ENCODE measurements at places on chromosomes 12 and 14.

GRCh38 chr14:87094913-87095312, 898.1 kb downstream of the GALC start:
- DNase-seq: no peak

DNA sequence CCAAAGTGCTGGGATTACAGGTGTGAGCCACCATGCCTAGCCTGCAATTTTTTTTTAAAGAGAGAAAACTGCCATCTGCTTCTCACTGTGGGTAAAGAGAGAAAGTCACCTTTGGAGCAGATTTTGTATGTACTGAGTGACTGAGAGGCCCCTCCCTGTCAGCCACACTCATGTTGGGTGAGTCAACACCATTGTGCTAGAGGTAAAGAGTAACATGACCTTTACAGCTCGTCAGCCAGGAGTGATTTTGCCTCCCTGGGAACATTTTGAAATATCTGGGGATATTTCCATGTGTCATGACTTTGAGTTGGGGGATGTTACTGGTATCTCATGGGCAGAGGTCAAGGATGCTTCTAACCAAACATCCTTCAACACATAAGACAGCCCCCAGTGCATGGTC, 115.2 kb downstream of the KSR2 start:
- no peak for DNase-seq

DNA sequence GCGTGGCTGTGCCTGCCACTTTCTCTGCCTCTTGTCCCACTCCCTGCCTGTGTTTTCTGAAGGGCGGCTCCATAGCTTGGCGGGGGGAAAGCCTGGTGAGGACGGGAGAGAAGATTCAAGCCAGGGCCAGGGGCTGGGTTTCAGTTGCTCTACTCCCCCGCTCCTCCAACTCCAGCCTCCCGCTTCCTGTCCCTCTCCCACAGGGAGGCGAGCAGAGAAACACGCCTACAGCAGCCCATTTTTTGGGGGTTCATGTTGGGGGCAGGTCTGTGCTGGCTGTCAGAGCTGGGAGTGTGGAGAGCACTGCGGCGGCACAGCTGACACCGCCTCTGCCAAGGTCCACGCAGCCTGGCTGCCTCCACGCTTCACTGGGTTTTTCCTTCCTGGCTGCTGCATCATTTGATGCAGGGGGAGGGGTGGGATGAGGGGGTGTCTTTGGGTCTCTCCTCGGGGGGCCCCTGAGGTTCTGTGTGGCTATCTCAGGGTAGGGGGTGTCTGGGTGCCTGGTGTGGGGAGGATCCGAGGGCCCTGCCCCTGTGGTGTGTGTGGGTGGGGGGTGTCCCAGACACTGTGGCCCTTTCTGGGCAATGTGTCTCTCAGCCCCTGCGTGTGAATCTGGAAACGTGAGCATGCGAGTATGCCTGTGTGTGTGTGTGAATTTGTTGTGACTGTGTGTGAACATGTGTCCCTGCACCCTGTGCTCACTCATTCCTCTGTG, 10.7 kb upstream of the KRT80 start:
- DNase-seq: no peak

DNA sequence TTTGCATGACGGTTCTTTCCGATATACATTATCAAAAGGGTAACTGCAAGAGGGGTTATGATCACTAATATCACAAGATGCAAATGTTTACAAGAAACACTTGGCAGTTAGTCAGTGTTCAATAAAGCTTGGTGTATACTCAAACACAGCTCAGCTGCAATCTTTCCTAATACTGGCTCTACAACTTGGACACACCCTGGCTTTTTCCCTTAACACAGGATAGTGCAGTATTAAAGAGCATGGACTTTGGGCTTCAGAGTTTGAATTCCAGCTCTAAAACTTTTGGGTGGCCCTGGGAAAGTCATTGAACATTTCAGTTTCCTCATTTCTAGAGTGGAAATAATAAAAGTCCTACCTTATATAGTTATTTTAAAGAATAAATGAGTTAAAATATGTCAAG, 107.0 kb downstream of the HECTD4 start:
- no peak for DNase-seq

GRCh38 chr12:16174282-16174681, 103.2 kb downstream of the SLC15A5 start:
- no peak for DNase-seq

DNA sequence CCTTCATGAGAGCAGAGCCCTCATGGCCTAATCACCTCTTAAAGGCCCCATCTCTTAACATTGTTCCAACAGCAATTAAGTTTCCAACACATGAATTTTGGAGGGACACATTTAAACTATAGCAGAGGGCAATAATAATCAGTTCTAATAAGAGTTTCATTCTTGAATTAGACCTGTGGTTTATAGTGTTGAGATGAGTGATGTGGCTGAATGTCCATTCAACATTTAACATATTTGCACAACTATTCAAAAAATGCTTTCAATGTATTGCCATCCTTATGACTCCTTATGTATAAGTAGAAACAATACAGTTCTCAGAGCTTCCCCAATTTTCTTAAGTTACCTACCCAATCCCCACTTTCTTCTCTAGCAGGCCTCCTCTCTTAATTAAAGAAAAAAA, 21.5 kb downstream of the KLHL28 start:
- no peak for DNase-seq
